DMS53 (cell line): ENCODE measurements at places on chromosomes 1 and 21.

- DNase-seq = no peak
Observed at GRCh38 chr21:45934554-45934953, 47.0 kb upstream of the COL6A1 start.

DNA sequence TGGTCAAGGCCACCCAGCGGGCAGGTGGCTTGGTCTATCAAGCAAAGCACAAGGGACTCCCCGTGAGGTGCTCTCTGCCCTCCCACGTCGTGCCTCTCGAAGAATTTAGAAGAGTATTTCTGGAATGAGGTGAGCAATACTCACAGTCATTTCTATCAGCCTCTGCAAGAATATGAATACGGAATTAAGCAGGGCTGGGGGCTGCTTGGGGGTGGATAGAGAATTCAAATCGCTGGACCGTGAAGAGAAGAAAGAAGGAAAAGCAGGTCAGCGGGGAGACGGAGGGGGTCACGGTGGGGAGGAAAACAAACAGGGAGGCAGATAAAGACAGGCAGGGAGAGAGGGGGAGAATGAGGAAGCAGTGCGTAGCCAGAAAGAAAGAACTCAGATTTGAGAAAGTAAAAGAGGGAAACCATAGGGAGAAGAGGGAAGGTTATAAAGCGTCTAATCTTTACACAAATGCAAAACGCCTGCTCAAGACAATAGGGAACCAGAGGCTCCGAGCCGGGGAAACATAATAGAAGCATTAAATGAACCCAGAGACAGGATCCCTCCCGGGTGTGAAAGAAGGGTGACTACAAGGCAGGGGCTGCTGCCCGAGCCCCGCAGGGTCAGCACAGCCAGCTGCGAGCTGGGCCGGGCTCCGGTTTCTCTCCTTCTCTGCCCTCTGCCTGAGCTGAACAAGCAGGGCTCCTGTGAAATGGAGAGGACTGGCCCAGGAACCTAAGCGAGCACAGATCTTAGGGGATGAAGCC lies 2.1 kb upstream of the EDN2 start:
- no peak for DNase-seq

- no peak for DNase-seq
Observed at GRCh38 chr1:119724611-119725218, 13.0 kb downstream of the PHGDH start.

GRCh38 chr1:16092097-16092922 lies 18.9 kb upstream of the FAM131C start:
- DNase-seq = no peak

- DNase-seq = no peak
Observed at GRCh38 chr1:14800500-14801076, 202.1 kb downstream of the KAZN start.

- DNase-seq = no peak
Observed at GRCh38 chr1:93132638-93133037, 47.6 kb downstream of the TMED5 start.

- DNase-seq = no peak
Observed at GRCh38 chr1:164662462-164662861, 103.5 kb downstream of the PBX1 start.

GRCh38 chr1:51301152-51301843 lies 29.1 kb downstream of the TTC39A start:
- no peak for DNase-seq

DNA sequence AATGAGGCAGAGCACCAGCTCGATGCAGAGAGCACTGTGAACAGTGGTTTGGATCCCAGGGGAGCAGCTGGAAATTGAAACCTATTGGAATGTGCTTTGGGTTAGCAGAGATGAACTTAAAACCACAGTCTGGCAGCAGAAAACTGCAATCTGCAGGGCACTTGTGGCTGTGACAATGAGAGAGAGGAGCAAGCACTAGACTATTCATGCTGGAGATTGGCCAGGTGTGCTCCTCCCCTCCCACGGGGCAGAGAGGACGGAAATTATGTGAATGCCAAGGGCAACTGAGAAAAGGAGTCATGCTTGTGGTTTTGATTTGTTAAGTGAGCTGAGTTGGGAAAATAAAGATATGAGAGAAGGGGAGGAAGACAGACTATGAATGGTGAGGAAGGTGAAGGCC lies 38.1 kb downstream of the HSD3B2 start:
- DNase-seq = no peak

GRCh38 chr1:210800756-210801155 lies 333.2 kb downstream of the KCNH1 start:
- no peak for DNase-seq

GRCh38 chr1:173332026-173332425 lies 124.9 kb upstream of the TNFSF4 start:
- no peak for DNase-seq
